ENCODE measurements at places on chromosomes 7 and 10. TPM values are rescaled to one million over a fixed set of nuclear protein-coding genes. Genes with fewer than 3 reads are reported as not detected.

MEIG1 gene
- 1.6 TPM for polyA plus RNA-seq

DNA sequence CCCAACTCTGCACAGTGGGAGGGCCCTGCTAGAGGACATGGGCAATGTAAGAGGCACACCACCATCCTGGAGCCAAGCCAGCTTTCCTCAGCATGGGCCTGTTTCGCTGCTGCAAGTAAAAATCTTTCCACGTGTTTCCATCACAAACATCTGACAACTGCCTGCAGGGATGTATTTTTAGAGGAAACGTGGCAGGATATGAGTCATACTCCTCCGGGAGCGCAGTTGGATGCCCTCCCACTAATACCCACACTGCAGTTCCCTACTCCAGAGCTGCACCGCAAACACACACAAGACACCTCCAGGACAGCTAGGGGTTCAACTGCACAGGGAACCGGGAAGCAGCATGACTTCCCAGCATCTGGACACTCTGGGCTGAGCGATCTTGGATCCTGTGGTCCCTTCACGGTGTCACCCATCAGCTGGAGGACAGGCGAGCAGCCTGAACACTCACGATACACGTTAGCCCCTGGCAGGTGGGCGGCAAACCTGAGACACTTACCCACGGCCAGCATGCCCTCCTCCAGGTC, 26.1 kb downstream of the PLAC9 start:
- DNase-seq = no peak

DNA sequence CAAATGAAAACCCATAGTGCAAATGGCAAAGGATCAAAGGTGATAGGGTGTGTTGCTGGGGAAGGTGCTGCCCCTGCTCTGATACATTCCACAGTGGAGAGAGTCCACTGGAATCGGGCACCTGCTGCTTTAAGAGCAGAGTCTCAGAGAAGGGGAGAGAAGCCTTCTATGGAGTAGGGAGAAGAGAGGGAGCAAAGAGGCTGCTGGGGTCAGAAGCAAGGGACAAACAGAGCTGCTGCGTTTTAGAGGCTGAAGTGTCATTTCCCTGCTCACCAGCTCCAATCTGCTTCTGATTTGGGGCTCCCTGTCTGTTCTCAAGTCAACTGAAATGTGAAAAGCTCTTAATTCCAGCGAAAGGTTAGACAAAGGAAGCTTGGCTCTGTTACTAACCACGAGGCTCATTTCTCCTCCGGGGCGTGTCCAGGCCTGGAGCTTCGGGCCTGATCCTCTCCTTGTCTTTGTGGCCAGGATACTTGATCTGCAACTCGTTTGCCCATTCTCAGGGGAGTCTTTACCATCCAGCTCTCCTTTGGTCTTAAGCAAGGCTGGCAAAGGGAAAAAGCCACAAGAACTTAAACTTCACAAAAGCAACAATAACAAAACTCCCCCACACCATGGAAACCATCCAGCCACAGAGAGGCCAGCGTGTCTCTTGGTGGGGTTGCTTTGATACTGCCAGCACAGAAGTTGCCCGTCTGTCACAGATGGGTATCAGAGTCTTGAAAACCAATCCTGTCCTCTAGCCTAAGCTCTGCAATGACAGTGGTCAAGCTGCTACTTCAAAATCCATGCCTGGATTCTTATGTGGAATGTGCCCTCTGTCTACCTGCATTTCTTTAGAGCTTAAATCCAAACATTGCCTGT, 692.6 kb downstream of the SUGCT start:
- peak; percentile 21 for DNase-seq

DNA sequence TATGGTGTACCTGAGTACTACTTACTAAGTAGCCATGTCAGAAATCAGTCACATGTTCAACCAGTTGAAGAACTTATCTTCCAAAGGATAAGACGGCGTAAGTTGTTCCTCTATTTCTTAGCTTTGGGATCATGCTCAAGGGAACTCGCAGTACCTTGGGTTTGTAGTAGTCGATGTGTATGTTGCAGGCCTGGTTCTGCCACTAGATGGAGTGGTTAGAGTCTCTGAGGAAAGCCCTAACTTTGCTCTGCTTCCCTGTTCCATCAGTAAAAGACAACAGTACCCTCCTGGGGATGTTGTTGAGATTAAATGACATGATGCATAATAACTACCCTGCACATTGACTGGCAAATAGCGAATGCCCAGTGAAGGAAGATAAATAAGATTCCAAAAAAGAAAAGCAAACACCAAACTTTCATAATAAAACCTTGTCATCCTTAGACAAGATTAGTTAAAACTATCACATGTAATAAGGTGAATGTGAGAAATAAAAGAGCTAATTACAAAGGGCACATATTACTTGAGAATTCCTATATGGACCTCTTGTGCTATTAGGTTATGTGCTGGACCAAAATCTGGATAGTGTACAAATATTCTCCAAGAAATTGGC, 165.9 kb downstream of the ABCA13 start:
- DNase-seq = no peak

- DNase-seq = no peak
Measured at GRCh38 chr10:81306971-81307782, 567.8 kb upstream of the NRG3 start.

DNA sequence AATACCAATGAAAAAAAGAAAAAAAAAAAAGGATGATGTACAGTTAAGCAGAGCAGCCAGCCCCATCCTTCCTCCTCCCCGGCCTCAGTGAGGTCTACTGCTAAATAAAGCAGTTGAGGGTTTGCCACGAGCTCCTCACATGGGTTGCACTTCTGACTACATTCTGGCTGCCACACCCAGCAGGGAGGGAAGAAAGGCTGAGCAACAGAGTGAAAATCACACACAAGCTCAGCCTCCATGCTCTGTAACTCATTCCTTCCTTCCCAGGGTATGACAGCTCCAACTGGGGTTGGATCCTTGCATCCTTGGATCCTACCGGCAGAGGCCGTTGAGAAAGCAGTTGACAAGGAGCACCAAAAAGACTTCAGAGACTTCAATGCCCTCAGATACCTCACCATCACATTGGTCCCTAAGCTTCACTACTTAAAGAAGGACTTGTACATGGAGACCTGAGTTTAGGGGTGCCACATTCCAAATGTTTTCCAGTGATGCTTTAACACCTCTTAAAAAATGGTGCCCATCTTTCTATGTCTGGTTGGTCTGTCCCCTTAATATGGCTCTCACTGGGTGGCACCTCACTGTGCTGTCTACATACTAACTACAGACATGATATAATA, 52.9 kb upstream of the PIK3CG start:
- DNase-seq = no peak
